Activated gamma-delta T cell (primary cell): ENCODE measurements at places on chromosomes 2 and 18.

- no peak for DNase-seq
Observed at GRCh38 chr2:210370562-210370961, 55.6 kb upstream of the MYL1 start.

GRCh38 chr18:44691148-44691925 lies 10.6 kb downstream of the SETBP1 start:
- no peak for DNase-seq

- no peak for DNase-seq
Observed at GRCh38 chr18:33557706-33558105, 20.3 kb upstream of the ASXL3 start.

DNA sequence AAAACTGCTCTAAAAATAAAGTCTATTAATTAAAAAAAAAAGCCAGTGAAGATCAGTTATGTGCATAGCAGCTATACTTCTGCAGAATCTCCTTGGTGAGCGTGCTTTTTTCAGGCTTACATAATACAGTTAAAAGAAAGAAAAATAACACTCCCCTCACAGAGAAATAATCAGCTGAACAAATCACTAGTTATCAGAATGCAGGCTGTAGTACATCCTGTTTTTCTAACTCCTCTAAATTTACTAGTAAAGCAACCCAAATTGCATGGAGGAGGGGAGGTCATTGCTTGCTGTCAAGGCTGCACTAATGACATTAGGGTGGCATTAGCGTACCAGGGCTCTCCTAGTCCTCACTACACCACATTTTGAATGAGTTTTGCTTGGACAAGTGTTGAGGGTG lies 192.2 kb downstream of the PLCL1 start:
- DNase-seq: no peak

GRCh38 chr2:234300932-234301823 lies 195.7 kb downstream of the ARL4C start:
- no peak for DNase-seq

DNA sequence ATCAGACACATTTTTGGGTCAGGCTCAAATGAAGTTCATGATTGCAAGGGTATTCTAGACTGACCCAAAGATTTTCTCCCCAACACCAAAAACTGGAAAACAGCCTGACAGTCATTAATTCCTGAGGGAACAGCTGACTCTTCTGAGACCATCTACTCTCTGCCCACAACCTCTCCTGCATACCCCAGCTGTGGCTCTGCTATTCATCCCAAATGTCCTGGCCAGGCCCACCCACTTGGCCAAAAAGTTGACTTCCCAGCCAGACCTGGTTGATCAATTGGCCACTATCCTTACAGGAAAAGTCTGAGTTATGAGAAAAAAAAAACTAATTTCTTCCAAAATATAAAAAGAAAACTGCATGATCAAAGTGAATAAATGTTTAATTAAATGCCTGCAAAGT lies 103.8 kb upstream of the ST3GAL5 start:
- DNase-seq: no peak

- DNase-seq: no peak
Observed at GRCh38 chr2:217079165-217079564, 219.3 kb upstream of the TNP1 start.

- DNase-seq: no peak
Observed at GRCh38 chr2:226118471-226119429, 680.9 kb downstream of the IRS1 start.

DNA sequence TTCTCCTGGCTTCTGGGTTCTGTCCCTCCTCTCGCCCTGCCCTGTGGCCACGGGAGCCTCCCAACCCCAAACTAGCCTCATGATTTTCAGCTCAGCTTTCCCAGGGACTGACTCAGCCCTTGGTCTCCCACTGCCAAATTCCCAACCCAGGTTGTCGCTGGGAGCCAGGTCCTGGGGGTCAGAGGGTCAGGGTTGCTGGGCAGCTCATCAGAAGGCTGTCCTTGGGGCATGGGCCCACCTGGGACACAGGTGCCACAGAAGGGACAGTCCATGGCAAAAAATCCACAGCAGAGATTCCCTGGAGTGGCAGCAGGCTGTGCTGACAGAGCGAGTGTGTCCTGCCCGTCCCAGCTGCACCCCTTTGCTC lies 180.4 kb downstream of the TWIST2 start:
- DNase-seq: no peak

DNA sequence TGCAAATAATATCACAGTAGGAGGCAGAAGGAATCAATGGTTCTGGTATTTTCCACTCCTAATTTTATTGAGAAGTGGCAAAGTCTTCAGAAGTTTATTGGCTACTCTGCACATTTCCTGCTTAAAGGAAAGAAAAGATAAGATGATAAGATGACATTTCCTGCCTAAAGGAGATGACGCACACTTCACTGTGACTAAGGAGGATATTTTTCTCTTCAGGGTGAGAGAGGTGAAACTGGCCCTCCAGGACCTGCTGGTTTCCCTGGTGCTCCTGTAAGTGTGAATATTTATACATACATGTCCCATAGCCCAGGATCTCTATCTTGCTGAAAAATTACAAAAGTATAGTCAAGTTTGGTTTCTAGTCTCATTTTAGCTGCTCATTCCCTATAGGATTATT lies 27.9 kb downstream of the COL3A1 start:
- no peak for DNase-seq

- DNase-seq: no peak
Observed at GRCh38 chr18:56836173-56836572, 185.0 kb downstream of the WDR7 start.

DNA sequence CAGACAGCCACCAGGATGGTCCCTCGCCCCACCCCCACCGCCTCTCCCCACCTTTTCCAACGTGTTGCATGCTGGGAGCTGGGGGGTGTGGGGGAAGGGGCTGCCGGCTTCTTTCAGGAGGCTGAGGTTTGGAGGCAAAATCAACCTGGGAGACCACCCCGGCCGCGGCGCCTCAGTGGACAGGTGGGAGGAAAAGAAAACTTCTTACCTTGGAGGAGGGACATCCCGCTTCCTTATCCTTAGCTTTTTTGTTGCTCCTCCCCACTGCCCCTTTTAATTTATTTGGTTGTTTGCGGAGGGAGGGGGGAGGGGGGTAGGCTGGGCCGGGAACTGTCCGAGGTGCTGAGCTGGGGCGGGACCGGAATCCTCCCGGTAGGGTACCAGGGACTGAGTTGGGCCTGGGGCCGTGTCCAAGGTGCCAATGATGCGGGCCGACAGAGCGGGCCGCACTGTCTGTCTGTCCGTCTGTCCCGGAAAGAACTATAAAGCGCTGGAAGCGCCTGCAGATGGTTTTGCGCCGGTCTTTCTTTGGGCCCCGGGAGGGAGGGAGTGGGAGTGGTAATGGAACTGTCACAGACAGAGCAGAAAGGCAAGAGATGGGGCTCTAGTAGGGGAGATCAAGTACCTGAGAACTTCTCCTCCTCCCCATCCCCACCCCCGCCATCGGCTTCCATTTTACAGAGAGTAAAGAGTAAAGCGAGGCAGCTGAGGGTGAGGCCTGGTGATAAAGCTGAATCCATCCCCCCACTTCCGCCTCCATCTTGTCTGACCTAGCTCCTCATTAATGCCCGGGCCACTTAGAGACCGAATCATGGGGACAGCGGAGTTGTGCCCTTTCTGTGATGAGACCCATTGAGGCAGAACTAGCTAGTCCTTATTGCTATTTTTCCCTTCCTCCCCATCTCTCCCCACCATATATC lies 2.4 kb downstream of the CDK5R2 start:
- DNase-seq: no peak

- DNase-seq: no peak
Observed at GRCh38 chr18:57438743-57439608, 3.8 kb downstream of the ONECUT2 start.
